Fibroblast of skin of left biceps (primary cell): ENCODE measurements at places on chromosomes 4 and X.
A peak's percentile ranks its signal among the peaks of the same experiment; 100 is the strongest.

GRCh38 chr4:1981251-1982058, 27.3 kb downstream of the NELFA start:
- DNase-seq = no peak

DNA sequence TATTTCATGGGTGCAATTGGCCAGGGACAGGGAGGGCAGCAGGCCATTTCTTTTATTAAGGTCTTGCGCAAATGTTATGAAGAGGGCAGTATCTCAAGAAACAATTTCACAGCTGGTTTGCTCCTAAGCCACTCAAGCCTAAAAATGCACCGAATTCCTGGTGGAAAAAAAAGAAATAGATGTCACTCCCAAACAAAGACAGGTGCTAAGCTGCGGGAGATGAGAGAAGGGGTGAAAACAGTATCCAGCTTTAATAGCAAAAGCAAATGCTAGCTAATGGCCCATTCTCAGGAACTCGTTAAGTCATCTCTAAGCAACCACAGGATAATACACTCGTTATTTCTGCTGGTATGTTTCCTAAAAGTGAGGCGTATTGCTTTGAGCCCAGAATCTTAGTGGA, 116.4 kb downstream of the ARX start:
- DNase-seq = no peak

GRCh38 chrX:133555782-133556458, 140.6 kb upstream of the GPC4 start:
- no peak for DNase-seq

GRCh38 chrX:10725071-10725470, 104.7 kb upstream of the MID1 start:
- no peak for DNase-seq

DNA sequence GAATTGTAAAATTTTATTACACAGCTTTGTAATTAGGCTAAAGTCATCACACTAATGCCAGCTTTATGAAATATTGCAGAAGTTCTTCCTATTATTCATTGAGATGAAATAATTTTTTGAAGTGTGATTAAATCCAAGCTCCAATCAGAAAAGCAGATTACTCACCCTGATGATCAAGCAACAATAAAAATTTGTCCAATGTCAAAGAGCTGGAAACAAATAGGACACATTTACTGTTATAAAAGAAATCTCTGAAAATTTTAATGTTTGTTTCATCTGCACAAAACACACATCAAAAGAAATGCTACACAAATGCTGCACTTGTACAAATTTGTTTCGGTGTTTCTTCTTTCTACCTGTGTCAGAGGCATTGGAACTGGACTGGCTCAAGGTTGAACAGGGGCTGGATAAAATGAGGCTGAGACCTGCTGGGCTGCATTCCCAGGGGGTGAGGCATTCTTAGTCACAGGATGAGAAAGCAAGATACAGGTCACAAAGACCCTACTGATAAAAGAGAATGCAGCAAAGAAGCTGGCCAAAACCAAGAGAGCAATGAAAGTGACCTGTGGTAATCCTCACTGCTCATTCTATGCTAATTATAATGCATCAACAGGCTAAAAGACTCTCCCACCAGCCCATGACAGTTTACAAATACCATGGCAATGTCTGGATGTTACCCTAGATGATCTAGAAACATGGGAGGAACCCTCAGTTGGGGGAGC, 78.3 kb downstream of the GASK1B start:
- DNase-seq = no peak

GRCh38 chr4:141416219-141416618, 195.5 kb downstream of the ZNF330 start:
- DNase-seq = peak; percentile 82

GRCh38 chr4:22901631-22902030, 208.9 kb downstream of the GBA3 start:
- no peak for DNase-seq

- DNase-seq = peak; percentile 11
Observed at GRCh38 chr4:70838666-70839588, 763 bp downstream of the GRSF1 start.

DNA sequence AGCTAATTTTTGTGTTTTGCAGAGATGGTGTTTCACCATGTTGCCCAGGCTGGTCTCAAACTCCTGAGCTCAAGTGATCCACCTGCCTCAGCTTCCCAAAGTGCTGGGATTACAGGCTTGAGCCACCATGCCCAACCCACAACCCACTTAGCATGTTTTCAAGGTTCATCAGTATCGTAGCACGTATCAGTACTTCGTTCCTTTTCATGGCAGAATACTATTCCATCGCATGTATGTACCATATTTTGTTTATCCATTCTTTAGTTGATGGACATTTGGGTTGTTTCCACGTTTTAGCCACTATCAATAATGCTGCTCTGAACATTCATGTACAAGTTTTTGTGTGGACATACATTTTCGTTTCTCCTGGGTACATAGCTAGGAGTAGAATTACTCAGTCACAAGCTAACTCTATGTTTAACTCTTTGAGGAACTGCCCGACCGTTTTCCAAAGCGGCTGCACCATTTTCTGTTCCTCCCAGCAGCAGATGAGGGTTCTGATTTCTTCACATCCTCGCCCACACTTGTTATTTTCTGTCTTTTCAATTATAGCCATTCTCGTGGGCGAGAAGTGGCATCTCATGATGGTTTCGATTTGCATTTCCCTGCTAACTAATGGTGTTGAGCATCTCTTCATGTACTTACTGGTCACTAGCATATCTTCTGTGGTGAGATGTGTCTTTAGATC, 32.5 kb downstream of the MAN2B2 start:
- no peak for DNase-seq

DNA sequence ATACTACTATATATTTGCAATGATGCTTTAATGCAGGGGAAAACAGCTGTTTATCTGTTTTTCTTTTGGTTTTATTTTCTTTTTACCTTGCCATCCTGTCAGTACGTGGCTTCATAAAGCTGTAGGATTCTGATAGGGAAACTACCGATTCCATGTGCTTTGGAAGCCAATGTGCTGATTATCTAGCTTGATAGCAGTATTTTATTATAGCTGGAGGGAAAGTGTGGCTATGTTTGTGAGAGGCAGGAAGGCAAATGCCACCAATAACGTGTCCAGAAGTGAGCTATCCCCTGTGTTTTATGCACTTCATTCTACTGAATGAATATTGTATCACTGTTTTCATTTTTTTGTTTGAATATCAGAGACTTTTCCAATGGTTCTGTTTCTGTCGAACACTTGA, 43.7 kb downstream of the IL15 start:
- DNase-seq = no peak

DNA sequence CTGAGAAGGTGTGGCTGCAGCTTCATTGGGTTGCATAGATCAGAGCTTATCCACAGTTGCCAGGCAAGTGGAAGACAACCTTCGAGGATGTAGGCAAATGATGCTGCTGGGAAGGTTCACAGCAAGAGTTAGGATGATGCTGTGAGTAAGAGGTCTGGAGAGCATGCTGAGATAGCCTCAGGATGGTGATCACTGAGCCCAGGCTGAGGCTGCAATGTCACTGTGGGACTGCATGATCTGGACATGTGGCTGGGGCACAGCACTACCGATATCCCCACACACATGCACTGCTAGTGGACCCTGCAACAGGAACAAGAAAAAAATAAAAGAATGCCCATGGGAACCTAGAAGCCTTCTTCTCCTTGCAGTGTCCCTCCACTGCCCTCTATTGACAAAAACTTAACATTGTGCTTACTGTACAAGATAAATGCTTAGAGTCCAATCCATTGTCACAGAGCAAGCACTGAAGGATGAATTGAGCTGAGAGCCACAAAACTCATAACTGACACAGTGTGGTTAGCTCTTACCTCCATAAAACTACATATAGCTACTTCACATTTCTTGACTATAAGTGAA, 105.6 kb downstream of the CNKSR2 start:
- DNase-seq = peak; percentile 2

DNA sequence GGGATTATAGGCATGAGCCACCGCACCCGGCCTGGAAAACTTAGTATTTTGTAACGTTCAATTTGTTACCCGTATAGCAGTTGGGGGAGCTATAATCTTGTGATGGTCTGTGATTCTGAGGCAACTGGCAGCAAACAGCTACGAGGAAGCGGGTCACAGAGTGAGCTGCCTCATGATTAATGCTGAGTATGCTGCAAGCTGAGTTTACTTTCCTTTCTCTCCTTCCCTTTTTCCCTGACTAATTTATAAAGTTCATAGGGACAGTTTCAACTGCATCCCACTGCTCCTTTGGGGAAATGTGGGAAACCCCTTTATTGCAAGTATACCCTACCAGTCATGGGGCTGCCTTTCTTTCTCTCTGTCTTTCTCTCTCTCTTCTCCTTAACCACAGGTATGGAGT, 17.7 kb upstream of the ELOVL6 start:
- no peak for DNase-seq

- DNase-seq = no peak
Observed at GRCh38 chrX:70480660-70481018, 36.0 kb downstream of the DLG3 start.

DNA sequence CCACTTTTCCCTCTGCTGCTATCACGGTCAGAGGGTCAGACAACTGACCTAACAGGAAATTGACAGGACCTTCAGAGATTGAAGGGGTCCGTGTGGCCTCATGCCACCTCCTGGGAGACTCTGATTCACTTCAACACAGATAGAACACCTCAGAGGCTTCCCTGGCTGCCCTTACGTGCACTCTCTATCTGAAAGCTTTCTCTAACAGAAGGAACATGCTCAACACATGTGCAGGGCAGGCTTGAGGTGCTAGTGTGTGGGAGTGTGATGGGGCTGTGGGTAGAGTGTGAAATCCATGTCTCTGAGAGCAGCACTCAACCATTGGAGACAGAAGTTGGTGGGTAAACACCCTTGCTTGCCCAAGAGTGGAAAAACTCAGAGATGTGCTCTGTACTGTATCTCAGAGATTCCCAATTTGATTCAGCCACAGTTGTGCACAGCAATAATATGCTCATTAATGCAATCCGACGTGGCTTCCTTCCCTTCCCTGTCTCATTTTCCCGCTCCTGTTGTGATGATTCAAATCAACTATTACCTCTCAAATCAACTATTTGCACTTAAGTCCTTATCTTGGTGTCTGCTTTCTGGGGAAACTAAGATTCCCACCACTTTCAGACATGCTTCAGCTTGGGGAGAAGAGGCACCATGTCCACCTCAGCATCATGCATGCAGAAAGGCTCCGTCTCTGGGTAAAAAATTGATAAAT, 62.0 kb upstream of the MAGEB2 start:
- DNase-seq = no peak

- no peak for DNase-seq
Observed at GRCh38 chr4:159413306-159413943, 310.5 kb downstream of the RAPGEF2 start.

- no peak for DNase-seq
Observed at GRCh38 chr4:39596971-39597370, 41.7 kb downstream of the SMIM14 start.

DNA sequence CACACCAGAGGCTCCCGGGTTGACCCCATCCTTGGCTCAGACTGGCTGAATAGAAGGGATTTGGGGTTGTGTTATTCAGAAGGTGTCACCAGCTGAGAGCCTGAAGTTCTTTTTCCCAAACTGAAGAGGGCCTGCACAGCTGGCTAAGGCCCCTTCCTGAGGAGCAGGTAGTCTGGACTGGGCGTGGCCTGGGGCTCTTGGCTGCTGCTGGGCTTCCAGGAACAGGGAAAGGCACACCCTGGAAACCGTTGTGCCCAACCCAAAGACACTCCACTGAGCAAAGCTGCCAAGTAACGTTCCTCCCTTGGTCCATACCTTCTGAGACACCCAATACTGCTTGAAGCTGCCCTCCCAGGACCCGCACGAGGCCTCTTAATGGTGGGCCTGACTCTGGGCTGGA, 8.3 kb upstream of the CXCR3 start:
- DNase-seq = no peak

DNA sequence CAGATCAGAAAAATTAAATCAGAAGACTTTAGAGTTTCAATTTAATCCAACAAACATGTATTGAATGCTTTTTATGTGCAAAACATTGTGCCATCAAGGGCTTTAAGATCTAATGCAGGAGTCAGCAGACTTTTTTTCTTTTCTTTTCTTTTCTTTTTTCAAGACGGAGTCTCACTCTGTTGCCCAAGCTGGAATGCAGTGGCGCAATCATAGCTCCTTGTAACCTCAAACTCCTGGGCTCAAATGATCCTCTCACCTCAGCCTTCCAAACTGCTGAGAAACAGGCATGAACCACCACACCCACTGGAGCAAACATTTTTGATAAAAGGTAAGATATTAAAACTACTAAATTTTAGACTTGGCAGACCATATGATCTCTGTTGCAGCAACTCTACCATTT, 24.6 kb upstream of the LRBA start:
- DNase-seq = no peak

- DNase-seq = no peak
Observed at GRCh38 chr4:187046471-187046870, 322.8 kb upstream of the FAT1 start.

GRCh38 chr4:169037506-169037905, 27.5 kb upstream of the CBR4 start:
- no peak for DNase-seq

- no peak for DNase-seq
Observed at GRCh38 chr4:149676076-149676475, 139.6 kb downstream of the IQCM start.

DNA sequence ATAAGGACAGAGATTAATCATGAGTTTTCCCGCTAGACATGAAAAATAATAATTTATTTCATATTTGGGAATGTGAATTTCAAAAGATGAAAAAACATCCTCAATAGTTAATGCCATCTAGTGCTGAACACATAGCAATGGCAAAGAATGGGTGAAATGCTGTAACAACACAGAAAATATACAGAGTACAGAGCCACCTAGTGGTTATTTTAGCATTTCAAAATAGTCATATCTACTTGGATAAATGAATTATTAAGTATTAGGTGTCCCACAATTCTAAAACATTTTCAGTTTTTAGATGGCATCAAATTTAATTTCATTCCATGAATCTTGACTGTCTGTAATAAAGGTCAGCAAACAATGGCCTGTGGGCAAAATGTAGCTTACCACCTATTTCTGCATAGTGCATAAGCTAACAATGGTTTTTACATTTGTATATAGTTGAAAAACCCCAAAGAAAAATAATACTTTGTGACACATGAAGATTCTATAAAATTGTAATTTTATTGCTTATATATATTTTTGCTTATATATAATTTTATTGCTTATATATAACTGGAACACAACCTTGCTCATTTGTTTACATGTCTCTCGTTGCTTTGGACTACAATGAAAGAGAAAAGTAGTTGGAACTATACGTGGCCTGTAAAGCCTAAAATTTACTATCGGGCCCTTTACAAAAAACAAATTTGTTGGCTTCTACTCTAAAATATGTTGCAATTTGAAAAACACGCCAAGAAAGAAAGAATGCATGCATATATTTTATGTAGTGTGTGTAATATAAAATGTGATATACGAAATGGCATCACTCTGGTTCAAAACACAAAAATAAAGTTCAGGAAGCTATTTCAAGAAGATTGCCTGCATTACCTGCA, 99.1 kb upstream of the FAM47C start:
- DNase-seq = no peak

DNA sequence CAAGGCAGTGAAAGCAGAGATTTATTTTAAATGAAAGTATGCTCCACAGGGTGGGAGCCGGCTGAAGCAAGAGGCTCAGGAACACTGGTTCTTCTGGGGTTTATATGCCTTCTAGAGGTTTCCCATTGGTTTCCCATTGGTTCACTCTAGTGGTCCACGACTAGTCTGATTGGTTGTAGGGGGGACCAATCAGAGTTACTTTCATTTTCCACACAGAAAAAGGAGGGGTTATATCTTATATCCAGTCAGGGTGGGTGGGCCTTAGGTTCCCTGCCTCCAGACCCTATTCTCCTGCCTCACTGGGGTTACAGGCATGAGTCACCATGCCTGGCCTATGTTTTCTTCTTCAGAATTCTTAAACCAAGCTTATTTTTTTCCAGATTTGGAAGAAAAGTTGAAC, 101.6 kb downstream of the KLHL8 start:
- peak; percentile 30 for DNase-seq

- no peak for DNase-seq
Observed at GRCh38 chr4:1984406-1985191, 24.2 kb downstream of the NELFA start.
